C1 segment of cervical spinal cord (tissue), 14 donors: ENCODE measurements at places on chromosomes 7 and 10.

GRCh38 chr7:1946773-1947450 is 276.8 kb downstream of the ELFN1 start:
- DNase-seq = no peak

- no peak for DNase-seq
Measured at GRCh38 chr7:15922002-15922401, 235.5 kb upstream of the MEOX2 start.

DNA sequence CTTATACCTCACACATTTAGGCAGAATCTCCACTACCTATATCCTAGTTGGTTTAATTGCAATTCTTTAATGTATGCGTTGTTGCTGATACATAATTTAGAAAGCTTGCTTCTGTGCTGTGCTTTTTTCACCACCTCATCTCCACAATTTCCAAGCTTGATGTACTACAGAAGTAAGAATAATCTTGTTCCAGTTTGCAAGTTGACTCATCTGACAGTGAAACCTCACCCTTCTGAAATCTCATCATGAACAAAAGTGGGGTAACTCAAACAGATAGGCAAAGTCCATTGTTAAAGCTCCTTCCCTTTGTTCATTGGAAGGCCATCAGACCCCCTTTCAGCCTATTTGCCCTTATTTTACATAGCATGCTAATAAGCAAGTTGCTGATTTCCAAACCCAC is 13.6 kb downstream of the EIF4EBP2 start:
- DNase-seq = no peak

- DNase-seq = no peak
Measured at GRCh38 chr7:101816595-101817470, 593 bp upstream of the CUX1 start.
